Activated CD4-positive, alpha-beta memory T cell treated with anti-CD3 and anti-CD28 coated beads for 36 hours (primary cell): ENCODE measurements at places on chromosomes 16 and 17.
A peak's percentile ranks its signal among the peaks of the same experiment; 100 is the strongest.

DNA sequence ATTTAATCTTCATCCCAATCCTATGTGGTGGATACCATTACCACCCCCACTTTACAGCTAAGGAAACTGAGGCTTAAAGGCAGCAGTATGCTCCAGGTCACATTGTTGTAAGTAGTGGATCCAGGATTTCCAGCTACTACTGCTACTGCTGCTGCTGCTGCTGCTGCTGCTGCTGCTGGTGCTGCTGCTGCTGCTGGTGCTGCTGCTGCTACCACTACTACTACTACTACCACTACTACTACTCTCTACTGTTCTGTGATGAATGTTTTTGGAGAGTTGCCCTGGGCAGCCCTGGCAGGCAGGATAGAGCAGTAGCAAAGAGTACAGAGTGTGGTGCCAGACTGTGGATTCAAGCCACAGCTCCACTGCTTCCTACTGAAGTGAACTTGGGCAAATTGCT, 49.3 kb upstream of the SLC12A3 start:
- DNase-seq, result no peak

GRCh38 chr16:65767125-65767524, 599.4 kb upstream of the CDH5 start:
- DNase-seq, result no peak

GRCh38 chr16:50467943-50468748, 80.0 kb upstream of the NKD1 start:
- DNase-seq, result peak; percentile 22

- DNase-seq, result no peak
These were observed 129.2 kb upstream of the NACA2 start for GRCh38 chr17:61720016-61720795.

GRCh38 chr17:39365242-39365641, 36.2 kb downstream of the FBXL20 start:
- no peak for DNase-seq
